ENCODE measurements at places on chromosomes 16 and 17.

- no peak for DNase-seq
Observed at GRCh38 chr16:65054457-65054856, 67.4 kb downstream of the CDH11 start.

DNA sequence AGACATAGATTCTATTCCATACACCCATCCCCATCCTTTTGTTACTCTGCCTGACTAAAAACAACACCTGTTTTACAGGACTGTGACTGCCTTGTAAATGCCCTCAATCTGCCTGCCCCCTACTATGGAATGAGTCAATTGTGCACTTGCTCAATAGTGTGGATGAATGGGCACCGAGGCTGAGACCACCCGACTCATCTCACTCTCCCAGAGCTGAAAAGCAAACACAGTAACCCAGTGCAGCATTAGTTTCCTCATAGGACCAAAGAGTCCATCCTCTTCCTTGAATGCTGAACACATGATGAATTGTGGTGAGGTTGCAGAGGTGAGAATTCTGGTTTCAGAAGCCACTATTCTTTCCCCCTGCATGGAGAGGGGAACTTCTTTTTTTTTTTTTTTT is 233.7 kb downstream of the ZFHX3 start:
- DNase-seq = peak; percentile 18

DNA sequence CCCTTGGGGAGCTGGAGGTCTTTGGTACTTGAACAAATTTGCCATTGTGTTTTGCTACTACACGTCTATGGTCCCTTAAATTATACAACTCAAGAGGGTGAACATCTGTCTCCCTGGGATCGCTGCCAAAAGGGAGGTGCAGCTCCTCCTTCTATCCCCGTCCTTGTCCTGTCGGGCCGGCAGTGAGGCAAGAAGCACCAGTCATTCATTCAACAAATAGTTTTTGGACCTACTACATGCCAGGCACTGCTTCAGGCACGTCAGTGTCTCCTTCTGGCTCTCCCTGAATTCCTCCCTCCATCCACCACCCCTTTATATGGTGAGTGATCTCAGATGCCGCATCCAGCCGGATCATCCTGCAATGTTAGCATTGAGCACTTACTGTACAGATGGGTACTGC is 2.2 kb upstream of the RPL38 start:
- DNase-seq = peak; percentile 39

- DNase-seq = peak; percentile 51
Observed at GRCh38 chr17:42050393-42051012, at the start of gene C17orf113. TSS of gene C17orf113 (minus strand) at chr17:42050601. CDS start at chr17:42043376, 7,225 bp downstream.

GRCh38 chr16:47046726-47047523 is 73.5 kb upstream of the DNAJA2 start:
- no peak for DNase-seq

- DNase-seq = no peak
Observed at GRCh38 chr17:59300941-59301340, 30.5 kb upstream of the YPEL2 start.

GRCh38 chr17:33786478-33786877 is 468.6 kb upstream of the CCL2 start:
- DNase-seq = no peak

- peak; percentile 76 for DNase-seq
Observed at GRCh38 chr16:56812884-56813283, 52.1 kb upstream of the SLC12A3 start.

DNA sequence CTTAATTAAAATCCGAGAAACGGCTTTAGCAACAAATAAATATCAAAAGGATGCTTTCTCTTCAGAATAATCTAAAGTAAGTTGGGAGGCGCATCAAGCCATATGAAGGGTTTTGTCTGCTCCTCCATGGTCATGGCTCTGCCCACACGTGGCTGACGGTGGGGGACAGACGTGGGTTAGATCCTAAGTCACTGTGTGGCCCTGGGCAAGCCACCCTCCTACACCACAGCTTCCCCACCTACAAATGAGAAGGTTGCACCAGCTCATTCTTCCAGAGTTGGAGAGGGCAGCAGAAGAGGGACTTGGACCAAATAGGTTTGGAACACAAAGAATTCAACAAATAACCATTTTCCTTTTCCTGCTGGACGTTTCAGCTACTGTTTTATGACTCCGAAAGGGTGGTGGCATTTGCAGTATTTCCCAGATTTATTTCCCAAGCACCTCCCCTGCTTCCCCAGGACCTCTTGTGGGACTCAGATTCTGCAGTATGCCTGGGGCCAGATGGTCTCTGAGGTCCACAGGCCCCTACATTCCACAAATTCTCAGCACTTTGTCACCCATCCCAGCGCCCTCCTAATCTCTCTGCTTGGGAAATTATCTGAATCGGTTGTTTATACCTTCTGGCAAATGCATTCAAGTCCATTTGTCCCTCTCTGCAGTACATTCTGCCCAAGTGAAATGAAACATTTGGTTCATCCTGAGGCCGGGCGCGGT is 17.8 kb downstream of the LRRC75A start:
- DNase-seq = peak; percentile 41

GRCh38 chr17:45441526-45442310 is 9.0 kb upstream of the ARHGAP27 start:
- no peak for DNase-seq

DNA sequence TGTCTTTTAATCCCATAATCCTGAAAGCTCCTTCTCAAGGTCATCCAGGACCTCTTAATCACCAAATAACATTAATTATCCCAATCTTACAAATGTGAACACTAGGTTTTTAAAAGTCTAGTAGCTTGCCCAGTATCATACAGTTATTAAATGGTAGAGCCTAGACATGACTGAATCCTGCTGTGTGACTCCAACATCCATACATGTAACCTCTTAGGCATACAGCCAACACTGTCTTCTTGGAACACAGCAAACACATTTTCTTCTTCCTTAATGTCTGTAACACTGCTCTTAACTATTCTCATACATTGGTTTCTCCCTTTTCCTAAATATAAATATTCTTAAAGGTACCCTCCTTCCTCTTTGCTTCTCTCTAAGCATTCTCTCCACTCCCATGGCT is 13.7 kb downstream of the BRIP1 start:
- no peak for DNase-seq

DNA sequence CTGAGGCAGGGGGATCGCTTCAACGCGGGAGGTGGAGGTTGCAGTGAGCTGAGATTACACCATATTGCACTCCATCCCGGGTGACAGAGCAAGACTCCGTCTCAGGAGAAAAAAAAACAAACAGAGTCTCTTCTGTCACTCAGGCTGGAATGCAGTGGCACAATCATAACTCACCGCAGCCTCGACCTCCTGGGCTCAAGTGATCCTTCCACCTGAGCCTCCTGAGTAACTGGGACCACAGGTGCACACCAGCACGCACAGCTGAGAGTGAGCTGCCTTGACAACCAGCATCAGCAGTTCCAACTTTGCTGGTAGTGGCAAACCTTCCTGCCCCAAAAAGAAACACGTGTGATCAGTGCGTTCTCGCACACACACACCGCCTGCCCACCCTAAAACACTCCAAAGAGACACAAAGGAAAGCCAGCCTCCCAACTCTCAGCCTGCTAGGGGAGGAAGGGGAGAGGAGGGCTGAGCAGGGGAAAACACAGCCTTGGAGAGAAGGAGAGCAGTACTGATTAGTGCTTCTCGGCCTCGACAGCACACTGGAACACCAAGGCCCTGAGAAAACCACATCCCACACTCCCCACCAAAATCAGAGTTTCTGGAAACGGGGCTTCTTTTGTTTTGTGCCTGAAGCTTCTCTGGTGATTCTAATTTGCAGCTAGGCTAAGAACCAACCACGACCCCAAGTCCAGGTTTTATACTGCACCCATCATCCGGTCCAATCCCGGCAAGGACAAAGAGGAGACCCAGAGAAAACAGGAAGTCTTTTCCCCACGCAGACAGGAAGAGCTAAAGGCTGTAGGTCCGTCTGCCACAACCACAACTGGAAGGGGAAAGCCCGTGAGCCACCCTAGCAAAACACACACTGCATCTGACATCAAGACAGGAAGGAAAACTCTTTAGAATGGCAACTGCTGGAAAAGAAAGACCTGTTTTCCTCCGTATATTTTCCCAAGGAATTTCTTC is 28.8 kb downstream of the ZCCHC14 start:
- peak; percentile 87 for DNase-seq

DNA sequence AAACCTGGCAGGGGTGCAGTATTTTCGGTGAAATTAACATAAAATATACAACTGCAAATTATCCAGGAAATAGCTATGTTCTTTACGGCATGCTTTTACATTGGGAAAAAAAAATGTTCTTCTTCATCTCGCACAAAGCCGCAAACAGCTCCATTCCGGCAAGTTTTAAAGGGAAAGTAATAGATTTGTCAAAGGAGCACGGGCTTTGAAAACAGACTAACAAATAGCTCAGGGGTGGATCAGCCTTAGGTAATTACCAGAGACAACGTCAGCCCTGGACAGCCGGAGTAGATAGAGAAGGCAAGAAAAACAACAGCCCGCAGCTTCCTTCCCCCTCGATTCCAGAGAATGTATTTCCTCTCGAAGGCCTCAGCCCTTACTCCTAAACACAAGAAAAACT is 222.5 kb downstream of the C16orf78 start:
- DNase-seq = no peak

Measured in ELR (cell line).